ENCODE measurements at places on chromosomes 5 and 9.

DNA sequence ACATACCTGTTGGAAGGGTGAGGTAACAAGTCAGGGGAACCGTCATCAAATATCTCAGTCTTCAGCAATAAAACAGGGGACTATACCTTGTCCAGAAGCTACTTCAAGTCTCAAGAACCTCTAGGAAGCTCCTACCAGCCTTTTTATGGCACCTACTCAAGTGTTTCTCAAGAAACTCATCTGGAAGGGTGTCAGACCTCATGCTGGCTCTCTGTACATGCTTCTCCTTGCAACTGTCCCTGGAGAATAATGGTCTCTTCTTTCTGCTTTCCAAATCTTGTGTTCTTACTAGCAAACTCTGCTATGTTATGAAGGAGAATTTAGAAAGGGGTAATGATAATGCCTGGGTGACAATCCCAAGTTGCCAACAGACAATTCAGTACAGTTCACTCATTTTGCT, 8.3 kb upstream of the PTAR1 start:
- no peak for DNase-seq

DNA sequence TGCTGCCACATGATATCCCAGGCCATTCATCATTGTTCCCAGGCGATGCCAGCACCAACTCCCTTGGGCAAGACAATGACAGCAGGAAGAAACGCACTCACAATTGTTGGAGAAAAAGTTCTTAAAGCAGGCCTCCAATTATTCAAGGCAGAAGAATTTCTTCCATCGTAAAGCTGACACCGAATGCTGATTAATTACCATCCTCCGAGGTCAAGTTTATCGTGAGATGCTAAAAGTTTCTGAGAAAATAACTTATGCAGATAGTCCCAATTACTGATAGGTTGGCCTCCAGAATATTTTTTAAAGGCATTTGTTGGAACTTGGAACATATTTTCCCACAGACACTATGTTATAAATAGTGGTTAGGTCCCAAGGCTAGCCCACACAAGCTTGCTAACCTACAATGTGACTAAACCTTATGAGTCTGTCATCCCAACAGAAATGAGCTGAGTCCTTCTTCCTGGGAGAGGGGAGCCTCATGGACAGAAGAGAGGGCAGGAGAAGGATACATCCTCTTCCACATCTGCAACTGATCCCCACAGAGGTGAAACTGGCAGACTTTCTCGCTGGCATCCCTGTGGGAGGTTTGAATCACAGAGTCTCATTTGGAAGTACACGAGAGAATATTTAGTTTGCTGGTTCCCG, 202.4 kb upstream of the TBC1D2 start:
- peak; percentile 69 for DNase-seq

DNA sequence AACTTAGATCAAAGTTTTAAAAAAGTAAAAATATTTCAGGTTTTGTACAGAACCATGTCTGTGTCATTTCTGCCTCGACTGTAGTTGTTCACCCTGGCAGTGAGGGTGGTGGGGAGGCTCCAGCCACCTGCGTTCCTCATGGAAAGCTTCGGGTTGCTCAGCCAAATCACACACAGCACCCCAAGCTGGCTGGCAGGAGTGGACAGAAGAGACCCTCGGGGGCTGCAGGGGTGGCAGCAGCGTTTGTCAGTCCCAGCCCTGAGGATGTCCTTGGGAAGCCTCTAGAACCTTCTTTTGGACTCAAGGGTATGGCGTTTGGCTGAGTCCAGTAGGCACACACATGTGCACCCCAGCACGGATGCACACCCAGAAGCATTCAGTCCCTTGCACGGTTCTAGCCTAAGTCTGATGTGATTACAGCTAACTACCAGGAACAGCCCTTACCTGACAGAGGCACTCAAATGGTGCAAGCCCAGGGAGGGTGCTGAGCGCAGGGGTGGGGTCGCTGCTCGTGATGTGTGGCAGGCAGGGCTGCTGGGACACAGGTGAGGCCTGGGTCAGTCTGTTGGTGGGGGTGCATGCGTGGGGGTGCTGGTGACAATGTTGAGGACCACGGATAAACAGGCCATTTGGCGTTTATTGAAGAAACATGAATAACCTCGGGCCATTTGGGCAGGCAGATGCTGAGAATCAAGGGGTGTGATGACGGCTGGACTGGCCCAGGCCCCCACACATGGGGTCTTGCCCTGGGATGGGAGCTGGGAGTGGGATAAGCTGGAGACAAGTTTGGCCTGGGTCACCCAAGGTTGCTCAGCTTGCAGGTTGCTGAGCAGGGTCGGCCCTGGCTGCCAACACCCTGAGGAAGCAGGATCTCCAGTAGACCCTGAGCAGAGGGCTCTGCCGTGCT, 103.4 kb downstream of the PHF2 start:
- DNase-seq: no peak

GRCh38 chr9:105435453-105435852, 12.4 kb upstream of the FSD1L start:
- no peak for DNase-seq

DNA sequence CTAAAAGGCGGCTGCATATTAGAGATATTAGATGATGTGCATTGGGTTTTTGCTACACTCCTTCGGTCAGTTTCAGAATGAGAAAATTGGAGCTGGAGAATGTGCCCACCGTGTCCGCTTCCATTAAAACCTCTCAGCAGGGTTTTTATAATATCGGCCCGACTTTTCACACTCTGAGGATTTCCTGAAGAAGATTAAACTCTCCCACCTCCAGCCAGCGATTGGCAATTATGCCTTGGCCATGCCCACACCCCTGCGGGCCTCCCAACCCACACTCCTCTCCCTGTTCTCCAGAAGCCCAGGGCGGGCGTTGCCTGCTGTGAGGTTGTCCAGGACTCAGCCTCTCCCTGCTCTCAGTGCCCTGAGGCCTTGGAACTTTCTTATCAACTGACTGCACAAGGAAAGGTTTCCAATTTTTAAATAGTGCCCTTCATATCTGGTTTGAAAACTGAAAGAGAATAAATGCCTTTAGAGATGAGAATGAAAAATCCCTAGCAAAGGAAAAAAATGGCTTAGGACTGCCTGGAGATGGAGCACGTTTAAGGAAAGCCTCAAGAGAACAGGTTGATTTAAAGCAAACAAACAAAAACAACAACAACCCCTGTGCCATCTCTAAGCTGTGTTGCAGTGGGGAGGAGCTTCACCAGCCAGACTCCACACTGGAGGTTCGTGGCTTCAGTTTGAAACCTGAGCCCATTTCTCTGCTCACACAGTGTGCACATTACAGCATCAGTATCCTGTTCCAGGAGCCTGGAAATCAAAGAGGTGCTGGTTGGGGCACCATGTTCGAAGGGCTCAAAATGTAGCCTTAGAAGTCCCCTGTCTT, 292.9 kb downstream of the NSG2 start:
- DNase-seq: peak; percentile 32

DNA sequence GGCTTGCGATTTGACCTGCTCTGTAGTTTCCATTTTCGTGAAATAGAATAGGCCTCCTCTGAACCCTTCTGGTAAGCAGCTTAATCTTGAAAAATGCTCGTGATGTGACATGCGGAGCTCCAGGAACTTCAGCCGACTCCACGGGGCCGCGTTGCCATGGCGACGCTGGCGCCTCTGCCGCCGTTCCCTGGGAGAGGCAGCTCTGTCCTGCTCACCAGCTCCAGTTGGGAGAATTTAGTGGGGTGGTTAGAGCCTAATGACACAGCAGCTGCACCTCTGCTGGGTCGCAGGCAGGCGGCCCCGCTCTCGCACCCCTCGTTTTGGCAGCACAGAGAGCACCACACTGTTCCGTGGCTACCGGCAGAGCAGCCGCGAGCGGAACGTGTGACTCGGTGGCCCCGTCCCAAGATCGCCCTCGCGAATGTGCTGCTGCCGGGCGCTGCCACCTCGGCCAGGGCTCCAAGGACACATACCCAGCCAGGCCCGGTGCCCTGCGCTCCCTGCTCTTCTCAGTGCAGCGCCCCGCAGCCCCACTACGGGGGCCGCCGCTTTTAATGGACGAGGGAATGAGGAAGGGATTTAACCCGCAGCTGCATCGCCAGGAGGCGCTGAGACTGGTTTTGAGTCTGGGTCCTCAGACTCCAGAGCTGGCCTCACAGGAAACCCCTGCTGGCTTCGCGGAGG, 131.2 kb upstream of the LMX1B start:
- peak; percentile 86 for DNase-seq

GRCh38 chr5:170310256-170310926, 12.8 kb upstream of the LCP2 start:
- no peak for DNase-seq

DNA sequence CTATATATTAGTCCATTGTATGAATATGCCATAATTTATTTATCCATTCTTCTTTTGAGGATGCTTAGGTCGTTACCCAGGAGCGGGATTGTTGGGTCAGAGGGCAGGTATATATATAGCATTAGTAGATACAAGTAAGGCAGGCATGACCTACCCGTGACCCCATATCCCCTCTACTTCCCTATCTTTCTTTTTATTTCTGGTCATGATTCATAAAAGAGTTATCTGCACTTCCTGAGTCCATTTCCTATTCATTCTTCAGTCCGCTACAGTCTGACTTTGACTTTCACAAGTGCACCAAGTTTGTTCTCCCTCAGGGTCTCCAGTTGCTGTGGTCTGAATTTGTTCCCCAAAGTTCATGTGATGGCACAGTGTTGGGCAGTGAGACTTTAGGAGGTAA, 6.9 kb downstream of the RHOBTB3 start:
- no peak for DNase-seq

DNA sequence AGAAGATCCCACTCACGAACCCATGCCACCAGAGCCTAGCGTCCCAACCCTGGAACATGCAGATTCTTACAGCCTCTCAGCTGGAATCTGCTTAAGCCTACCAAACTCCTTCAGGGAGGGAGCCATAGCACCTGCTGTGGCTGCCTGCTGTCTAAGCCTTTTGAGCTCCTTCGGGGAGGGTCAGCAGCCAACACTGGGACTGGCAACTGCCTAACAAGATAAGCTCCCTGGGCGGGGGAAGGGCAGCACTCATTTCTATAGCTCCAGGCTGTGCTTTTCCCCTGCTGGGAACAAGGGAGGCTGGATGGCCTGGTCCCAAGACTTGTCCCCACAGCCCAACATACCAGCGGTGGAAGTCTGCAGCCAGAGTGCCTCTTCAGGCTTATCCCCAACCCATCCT, 199.1 kb upstream of the OR13F1 start:
- no peak for DNase-seq

DNA sequence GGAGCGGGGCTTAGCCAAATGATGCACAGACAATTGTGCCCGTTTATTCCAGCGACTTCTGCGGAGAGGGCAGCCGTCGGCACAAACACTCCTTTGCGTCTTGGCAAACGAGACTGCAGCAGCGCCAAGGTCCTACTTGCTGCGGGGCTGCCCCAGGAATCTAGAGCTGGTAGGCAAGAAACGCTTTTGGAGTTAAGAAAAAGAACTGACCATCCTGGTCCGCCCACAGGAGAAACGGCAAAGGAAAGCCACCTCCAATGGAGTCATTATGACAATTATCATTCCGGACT, 2.3 kb downstream of the RXFP3 start:
- DNase-seq: no peak

GRCh38 chr5:55226934-55227663, at the start of gene MCIDAS:
Gene MCIDAS, minus strand, starts transcription at chr5:55227315. Its CDS starts 177 bp downstream, at chr5:55227138.
- peak; percentile 25 for DNase-seq

DNA sequence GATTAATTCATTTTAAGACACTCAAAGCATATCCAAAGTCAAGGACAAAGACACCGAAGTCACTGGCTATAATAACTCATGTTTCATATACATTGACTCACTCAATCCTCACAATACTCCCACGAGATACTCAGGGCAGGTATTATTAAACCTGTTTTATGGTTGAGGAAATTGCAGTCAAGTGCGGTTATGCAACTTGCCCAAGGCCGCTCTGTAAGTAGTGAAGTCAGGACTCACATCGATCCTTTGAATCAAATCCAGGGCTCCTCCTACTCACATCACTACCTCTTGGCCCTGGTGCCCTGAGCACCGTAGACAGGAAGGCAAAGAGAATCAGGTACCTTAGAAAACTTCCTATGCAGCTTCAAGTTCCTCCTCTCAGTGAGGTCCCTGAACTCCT, 87.8 kb upstream of the APC start:
- DNase-seq: no peak

DNA sequence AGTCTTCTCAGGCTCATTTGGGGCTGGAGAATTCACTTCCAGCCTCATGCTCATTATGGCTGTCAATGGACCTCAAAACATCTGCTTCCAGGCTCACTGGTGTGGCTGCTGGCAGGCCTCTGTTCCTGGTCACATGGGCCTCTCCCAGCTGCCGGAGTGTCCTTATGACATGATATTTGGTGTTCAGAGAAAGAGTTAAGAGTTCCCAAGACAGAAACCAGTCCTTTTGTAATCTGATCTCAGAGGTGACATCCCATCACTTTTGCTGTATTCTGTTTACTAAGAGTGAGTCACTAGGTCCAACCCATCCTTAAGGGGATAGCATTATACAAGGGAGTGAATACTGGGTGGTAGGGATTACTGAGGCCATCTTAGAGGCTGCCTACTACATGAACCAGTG, 104.6 kb downstream of the CACNA1B start:
- DNase-seq: no peak

DNA sequence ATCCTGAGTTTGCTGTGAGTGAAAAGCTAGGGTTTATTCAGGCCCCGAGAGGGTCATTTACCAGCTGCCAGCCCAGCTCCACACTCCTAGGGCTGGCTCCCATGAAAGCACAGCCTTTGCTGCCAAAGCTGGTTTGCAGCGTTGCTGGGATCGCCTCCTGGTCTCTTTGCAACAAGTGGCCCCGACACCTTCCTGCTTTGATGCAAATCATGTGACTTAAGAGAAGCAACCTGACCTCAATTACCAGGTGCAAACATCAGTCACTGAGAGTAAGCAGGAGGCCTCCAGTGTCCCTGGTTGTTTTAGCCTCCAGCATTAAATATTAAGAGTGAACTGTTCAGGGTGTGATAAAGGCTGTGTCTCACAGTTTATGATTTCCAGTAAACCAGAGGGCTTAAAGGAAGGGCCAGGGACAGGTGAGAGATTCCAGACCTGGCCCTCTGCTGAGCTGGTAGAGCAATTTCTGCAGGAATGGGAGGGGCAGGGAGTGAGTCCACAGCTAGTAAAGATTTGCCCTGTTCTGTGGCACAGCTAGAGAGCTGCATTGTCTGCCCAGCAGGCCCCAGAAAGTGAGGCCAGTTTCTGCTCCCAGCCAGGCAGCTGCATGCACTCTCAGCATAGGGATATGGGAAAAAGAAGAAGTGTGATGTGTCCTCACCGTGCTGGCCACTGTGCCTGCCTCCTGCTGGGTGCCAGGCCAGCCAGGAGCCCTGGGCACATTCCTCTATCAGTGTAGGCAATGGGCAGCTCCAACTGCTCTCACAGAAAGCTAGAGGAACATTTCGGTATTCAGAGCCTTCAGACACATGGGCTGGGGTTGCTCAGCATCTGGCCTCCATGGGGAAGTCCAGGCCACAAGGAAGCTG, 58.0 kb downstream of the SLC22A5 start:
- DNase-seq: no peak

- no peak for DNase-seq
Measured at GRCh38 chr5:65855766-65856315, 70.5 kb upstream of the ERBIN start.

DNA sequence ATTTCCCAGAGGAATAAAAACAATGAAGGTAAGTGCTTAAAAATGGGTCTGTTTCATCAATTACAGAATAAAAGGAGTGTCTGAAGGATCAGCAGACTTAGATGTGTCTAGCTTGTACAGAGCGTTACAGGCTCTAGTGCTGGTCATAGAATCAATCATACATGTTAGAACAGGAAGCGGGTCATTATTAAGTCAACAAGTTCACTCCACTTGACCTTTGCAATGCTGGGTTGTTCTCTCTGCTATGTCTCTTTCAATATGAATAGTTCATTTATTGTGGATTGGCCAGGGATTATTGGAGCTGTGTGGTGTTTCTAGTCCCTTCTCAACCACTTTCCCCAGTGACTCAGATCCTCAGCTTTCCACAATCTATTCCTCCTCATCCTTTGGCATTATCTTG, 20.7 kb upstream of the EGFLAM start:
- no peak for DNase-seq

All from fibroblast of lung (primary cell).